ENCODE measurements at places on chromosomes 3 and 15. TPM values are rescaled to one million over a fixed set of nuclear protein-coding genes. Genes with fewer than 3 reads are reported as not detected.

SLCO2A1 gene
- 6.3 TPM for total RNA-seq

PARP15 gene
- total RNA-seq = 2.3 TPM

GOLGA8N gene
- total RNA-seq = 2.1 TPM

PRR20G gene
- not detected for total RNA-seq

TRIM42 gene
- total RNA-seq = not detected

HHLA2 gene
- not detected for total RNA-seq

CHCHD6 gene
- 21.9 TPM for total RNA-seq

CD200R1 gene
- 3.1 TPM for total RNA-seq

KLHL6 gene
- not detected for total RNA-seq

FAM81A gene
- not detected for total RNA-seq

CCR9 gene
- total RNA-seq = not detected

- H3K4me3 ChIP-seq = no peak overlapping the region
- DNase-seq = no peak
- H3K27ac ChIP-seq = no peak overlapping the region
- peaks cover 18% of the 10 kb centered on the region for H3K4me1 ChIP-seq
These were observed 3.6 kb downstream of the CLEC3B start for GRCh38 chr3:45029661-45030060.

- H3K4me3 ChIP-seq = no peak overlapping the region
- no peaks in the 10 kb centered on the region for H3K27me3 ChIP-seq
- no peaks in the 10 kb centered on the region for H3K36me3 ChIP-seq
- no peaks in the 10 kb centered on the region for H3K4me1 ChIP-seq
- DNase-seq = no peak
- H3K27ac ChIP-seq = no peak overlapping the region
These were observed 427.4 kb upstream of the NAALADL2 start for GRCh38 chr3:174431717-174432116.

DNA sequence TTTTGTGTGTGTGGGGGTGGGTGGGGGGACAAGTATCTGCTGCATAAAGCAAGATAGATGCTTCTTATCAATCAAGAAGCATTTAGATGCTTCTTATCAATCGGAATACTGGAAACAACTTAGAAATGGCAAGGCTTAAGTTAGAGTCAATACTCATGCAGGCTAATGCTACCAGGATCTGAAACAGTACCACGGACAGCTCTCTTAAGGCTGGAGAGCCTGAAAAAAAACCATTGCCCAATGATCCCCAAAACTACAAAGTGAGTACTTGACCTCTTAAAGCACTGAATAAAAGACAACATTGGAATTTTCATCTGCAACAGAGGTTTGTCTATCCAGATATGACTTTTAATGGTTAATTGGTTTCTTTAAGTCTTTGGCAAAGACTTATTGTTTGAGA, 262.3 kb downstream of the GAP43 start:
- no peak overlapping the region for H3K4me3 ChIP-seq
- no peaks in the 10 kb centered on the region for H3K27me3 ChIP-seq

DNA sequence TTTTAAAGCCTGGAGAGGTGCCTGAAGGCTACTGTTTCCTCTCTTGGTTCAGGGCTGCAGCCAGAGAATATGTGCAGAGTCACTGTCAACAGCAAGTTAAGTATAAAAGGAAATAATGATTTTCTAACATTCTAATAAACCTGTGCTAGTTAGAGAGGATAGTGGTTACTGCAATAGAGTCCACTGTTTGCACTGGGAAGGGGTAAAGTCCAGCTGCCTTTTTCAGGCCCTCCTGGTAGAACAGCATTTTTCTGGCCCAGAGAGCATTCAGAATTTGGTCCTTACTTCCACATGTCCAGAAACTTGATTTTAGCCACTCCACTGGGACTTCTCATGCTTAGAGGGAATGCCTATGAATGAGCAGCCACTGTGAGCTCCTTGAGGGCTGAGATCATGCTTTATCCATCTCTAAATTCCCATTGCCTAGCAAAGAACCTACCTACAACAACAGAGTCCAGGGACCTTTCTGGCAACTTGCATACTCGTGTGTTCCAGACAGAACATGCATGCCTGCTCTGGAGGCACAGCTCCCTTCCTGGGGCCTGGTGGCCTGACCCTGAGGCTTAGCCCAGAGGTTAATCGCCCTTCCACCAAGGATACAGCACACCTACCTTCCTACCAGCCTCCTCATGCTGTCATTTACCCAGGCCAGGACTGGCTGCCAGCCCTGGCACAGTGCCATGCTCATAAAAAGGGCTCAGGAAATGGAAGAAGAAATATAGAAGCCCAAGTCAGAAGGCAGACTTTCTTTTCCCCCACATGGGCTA, 50.3 kb upstream of the ATP13A3 start:
- peaks cover 11% of the 10 kb centered on the region for H3K4me1 ChIP-seq
- no peak overlapping the region for H3K4me3 ChIP-seq
- H3K36me3 ChIP-seq = no peaks in the 10 kb centered on the region
- no peaks in the 10 kb centered on the region for H3K27me3 ChIP-seq
- DNase-seq = no peak
- no peak overlapping the region for H3K27ac ChIP-seq

DNA sequence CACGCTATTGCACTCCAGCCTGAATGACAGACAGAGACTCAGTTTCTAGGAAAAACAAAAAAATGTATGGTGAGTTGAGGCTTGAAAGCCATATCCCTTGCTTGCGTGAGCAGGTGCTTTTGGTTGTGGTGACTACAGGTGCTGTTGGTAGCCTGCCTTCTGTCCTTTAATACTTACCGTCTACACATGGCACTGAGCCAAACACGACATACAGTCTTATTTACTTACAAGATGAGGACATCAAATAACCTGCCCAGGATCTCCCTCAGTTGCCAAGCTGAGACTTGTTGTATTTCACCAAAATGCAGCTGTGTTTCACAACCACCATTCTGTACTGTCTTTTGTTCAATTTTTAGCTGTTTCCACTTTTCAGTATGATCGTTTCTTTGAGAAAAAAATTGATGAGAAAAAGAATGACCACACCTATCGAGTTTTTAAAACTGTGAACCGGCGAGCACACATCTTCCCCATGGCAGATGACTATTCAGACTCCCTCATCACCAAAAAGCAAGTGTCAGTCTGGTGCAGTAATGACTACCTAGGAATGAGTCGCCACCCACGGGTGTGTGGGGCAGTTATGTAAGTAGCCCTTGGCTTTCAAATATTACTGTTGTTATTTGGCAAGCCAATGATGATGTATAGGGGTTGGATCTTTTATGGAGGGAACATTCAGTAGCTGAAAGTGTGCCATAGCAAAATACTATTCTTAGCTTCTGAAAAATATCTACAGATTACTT, 6.5 kb downstream of the ALAS1 start:
- H3K4me3 ChIP-seq = no peak overlapping the region
- DNase-seq = no peak
- peaks cover 96% of the 10 kb centered on the region for H3K36me3 ChIP-seq
- H3K27ac ChIP-seq = peak overlapping the region; percentile 59
- H3K4me1 ChIP-seq = peaks cover 71% of the 10 kb centered on the region
- H3K27me3 ChIP-seq = no peaks in the 10 kb centered on the region

DNA sequence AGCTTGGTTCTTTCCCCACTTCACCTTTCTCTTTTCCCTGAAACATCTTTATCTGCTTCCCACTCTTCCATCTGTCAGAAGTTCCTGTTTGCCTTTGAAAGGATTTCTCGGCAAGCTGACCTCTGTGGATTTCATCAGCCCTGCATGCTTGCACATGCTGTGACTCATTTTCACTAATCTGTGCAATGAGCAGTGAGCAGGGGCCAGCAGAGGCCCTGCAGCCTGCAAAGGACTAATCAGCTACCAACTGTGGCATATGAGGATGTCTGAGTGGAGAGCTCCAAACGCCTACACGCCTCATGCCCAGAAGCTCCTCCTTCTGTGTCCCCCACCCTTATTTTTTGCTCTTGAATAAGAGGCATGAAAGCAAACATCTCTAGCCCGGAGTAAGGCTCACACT, 333.0 kb upstream of the SEMA6D start:
- peaks cover 11% of the 10 kb centered on the region for H3K4me1 ChIP-seq
- no peaks in the 10 kb centered on the region for H3K27me3 ChIP-seq
- no peaks in the 10 kb centered on the region for H3K36me3 ChIP-seq
- H3K4me3 ChIP-seq = no peak overlapping the region
- DNase-seq = no peak

DNA sequence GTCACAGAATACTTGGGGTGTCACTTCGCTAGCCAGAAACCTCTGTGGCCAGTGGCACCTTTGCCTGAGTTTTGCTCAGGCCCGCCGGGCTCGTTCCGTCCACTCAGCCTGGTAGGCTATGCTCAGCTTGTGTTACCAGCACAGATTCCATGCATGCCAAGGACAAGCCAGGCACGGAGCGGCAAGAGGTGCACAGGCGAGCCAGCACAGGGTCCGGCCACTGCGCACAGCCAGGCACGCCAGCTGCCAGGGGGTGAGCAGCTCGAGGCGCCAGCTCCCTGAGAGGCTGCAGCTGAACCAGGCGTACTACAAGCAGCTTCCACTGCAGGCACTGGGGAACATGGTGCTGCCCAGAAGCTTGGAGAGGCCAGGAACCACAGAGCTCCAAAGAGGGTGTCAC, 14.7 kb downstream of the PCYT1A start:
- no peak for DNase-seq
- H3K27me3 ChIP-seq = no peaks in the 10 kb centered on the region
- no peak overlapping the region for H3K4me3 ChIP-seq
- H3K4me1 ChIP-seq = peaks cover 17% of the 10 kb centered on the region

- H3K36me3 ChIP-seq = no peaks in the 10 kb centered on the region
- H3K4me1 ChIP-seq = peaks cover 13% of the 10 kb centered on the region
- peak overlapping the region; percentile 66 for H3K4me3 ChIP-seq
- peak overlapping the region; percentile 64 for H3K27ac ChIP-seq
- no peaks in the 10 kb centered on the region for H3K27me3 ChIP-seq
These were observed 15.8 kb upstream of the SOX2 start for GRCh38 chr3:181695661-181696491.

- no peaks in the 10 kb centered on the region for H3K36me3 ChIP-seq
- H3K4me3 ChIP-seq = no peak overlapping the region
- H3K4me1 ChIP-seq = no peaks in the 10 kb centered on the region
- DNase-seq = no peak
- no peak overlapping the region for H3K27ac ChIP-seq
These were observed 166.9 kb downstream of the CHST2 start for GRCh38 chr3:143286392-143287010.

DNA sequence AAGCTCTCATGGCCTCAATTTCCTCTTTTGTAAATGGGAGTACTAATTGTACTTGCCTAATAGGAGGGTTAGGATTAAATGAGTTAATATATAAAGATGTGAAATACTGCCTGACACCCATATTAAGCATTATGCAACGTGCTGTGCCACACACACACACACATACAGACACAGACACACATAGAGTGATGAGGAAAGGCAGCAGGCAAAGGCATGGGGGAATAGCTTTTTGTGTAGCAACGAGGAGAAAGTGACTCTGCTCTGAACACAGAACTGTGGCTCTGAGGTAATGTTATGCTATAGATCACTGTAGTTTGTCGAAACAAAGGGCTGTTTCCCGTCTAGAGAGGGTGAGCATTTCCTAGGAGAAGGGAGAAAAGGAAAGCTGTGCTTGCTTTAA, 233.3 kb upstream of the SLCO3A1 start:
- no peaks in the 10 kb centered on the region for H3K36me3 ChIP-seq
- no peaks in the 10 kb centered on the region for H3K27me3 ChIP-seq
- H3K4me3 ChIP-seq = no peak overlapping the region
- H3K27ac ChIP-seq = no peak overlapping the region
- H3K4me1 ChIP-seq = no peaks in the 10 kb centered on the region
- no peak for DNase-seq

- H3K4me3 ChIP-seq = no peak overlapping the region
- H3K27me3 ChIP-seq = no peaks in the 10 kb centered on the region
- no peaks in the 10 kb centered on the region for H3K4me1 ChIP-seq
- H3K27ac ChIP-seq = no peak overlapping the region
- no peaks in the 10 kb centered on the region for H3K36me3 ChIP-seq
- no peak for DNase-seq
These were observed 95.9 kb upstream of the NLGN1 start for GRCh38 chr3:173301647-173302046.

GRCh38 chr3:172087602-172088580, 48.5 kb downstream of the FNDC3B start:
- H3K27ac ChIP-seq = no peak overlapping the region
- H3K36me3 ChIP-seq = no peaks in the 10 kb centered on the region
- peaks cover 16% of the 10 kb centered on the region for H3K4me1 ChIP-seq
- no peak for DNase-seq

DNA sequence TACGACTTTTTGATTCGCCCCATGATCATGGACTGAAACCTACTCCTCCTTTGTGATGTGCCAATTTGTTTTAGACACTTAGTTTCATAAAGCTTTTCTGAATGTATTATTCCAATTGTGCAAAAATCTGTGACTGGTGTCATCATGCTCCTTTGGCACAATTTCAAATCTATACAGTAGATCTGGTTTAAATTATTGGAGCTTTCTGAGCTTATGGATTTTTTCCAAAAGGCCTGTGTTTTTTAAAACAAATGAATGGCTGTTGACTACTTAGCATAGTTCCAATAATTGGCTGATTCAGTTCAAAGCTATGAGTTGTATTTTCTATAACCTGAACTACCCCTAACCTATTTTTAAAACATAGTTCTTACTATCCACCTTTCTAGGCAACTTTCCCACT, 282.7 kb downstream of the CNTN3 start:
- no peaks in the 10 kb centered on the region for H3K27me3 ChIP-seq
- no peak overlapping the region for H3K27ac ChIP-seq
- H3K36me3 ChIP-seq = no peaks in the 10 kb centered on the region
- H3K4me1 ChIP-seq = no peaks in the 10 kb centered on the region
- no peak overlapping the region for H3K4me3 ChIP-seq

- H3K4me1 ChIP-seq = peaks cover 19% of the 10 kb centered on the region
- H3K27ac ChIP-seq = no peak overlapping the region
- H3K4me3 ChIP-seq = no peak overlapping the region
- no peak for DNase-seq
These were observed 6.6 kb downstream of the DPH3 start for GRCh38 chr3:16258177-16258576.

DNA sequence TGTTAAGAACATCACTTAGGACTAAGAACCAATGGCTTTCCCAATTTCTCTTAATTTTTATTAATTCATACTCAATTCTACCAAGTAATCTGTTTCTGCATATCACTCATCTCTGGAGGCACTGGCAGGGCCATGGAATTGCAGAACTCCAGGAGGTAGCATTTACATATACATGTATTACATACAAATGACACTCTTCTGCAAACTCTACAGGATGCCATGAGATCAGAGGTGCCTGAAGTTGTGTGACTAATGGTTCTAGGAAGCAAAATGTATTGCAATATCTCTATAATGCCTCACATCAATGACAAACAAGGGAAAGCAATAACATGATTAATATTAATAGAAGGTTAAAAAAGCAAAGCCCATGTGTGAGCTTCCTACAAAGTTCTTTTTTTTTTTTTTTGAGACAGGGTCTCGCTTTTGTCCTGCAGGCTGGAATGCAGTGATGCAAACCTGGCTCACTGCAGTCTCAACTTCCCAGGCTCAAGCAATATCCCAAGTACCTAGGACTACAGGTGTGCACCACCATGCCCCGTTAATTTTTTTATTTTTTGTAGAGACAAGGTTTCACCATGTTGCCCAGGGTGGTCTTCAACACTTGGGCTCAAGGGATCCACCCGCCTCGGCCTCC, 33.0 kb downstream of the DENND6A start:
- peaks cover 4% of the 10 kb centered on the region for H3K4me1 ChIP-seq
- H3K4me3 ChIP-seq = no peak overlapping the region
- H3K27ac ChIP-seq = no peak overlapping the region
- no peak for DNase-seq
- peaks cover 77% of the 10 kb centered on the region for H3K36me3 ChIP-seq
